Activated CD8-positive, alpha-beta T cell treated with anti-CD3 and anti-CD28 coated beads for 36 hours (primary cell): ENCODE measurements at places on chromosomes 2 and 18. TPM values are rescaled to one million over a fixed set of nuclear protein-coding genes. Genes with fewer than 3 reads are reported as not detected.

TMEM200C gene
- total RNA-seq, result not detected

LYPD6B gene
- not detected for total RNA-seq

MAP3K19 gene
- not detected for total RNA-seq

LYG1 gene
- total RNA-seq, result 0.81 TPM

PCARE gene
- total RNA-seq, result not detected

STON1 gene
- 0.95 TPM for total RNA-seq

CCDC74B gene
- 3.0 TPM for total RNA-seq

RNF152 gene
- 0.16 TPM for total RNA-seq

TEX44 gene
- not detected for total RNA-seq

IL36G gene
- total RNA-seq, result not detected

LBX2 gene
- 0.36 TPM for total RNA-seq

LHCGR gene
- not detected for total RNA-seq

OR6B2 gene
- not detected for total RNA-seq

SNORC gene
- total RNA-seq, result 2.4 TPM

CD8B2 gene
- total RNA-seq, result 3.9 TPM

EFEMP1 gene
- total RNA-seq, result not detected

IL1F10 gene
- not detected for total RNA-seq

GAREM2 gene
- 2.7 TPM for total RNA-seq

COL6A3 gene
- 4.1 TPM for total RNA-seq

CD302 gene
- 0.43 TPM for total RNA-seq

RBM44 gene
- 0.52 TPM for total RNA-seq

IFIH1 gene
- 28.7 TPM for total RNA-seq

RNF125 gene
- 19.1 TPM for total RNA-seq

ANKRD30BL gene
- total RNA-seq, result not detected

NMUR1 gene
- not detected for total RNA-seq

B3GNT7 gene
- total RNA-seq, result not detected

UGT1A10 gene
- not detected for total RNA-seq

LOXHD1 gene
- 0.11 TPM for total RNA-seq

NAGK gene
- total RNA-seq, result 38.7 TPM

MAP2 gene
- total RNA-seq, result not detected

SPEG gene
- total RNA-seq, result 2.1 TPM

CNRIP1 gene
- not detected for total RNA-seq

CELF4 gene
- total RNA-seq, result not detected

VWA3B gene
- not detected for total RNA-seq

SGPP2 gene
- 2.8 TPM for total RNA-seq

SLC11A1 gene
- 0.13 TPM for total RNA-seq

GREB1L gene
- not detected for total RNA-seq

CXCR4 gene
- total RNA-seq, result 103 TPM

SMYD1 gene
- total RNA-seq, result not detected

LYG2 gene
- total RNA-seq, result not detected

HAAO gene
- total RNA-seq, result 1.0 TPM

PREB gene
- 63.2 TPM for total RNA-seq

MC2R gene
- not detected for total RNA-seq

TXNDC2 gene
- not detected for total RNA-seq

PSMA8 gene
- total RNA-seq, result 1.8 TPM

MSTN gene
- total RNA-seq, result not detected

IL18R1 gene
- 15.8 TPM for total RNA-seq

CFAP65 gene
- not detected for total RNA-seq

ITGB6 gene
- total RNA-seq, result not detected

METTL21A gene
- 28.9 TPM for total RNA-seq

ELOA2 gene
- total RNA-seq, result not detected

NDUFV2 gene
- total RNA-seq, result 332 TPM

L3MBTL4 gene
- total RNA-seq, result not detected

HSPD1 gene
- total RNA-seq, result 1,034 TPM

OSBPL6 gene
- total RNA-seq, result 4.0 TPM

UGT1A4 gene
- not detected for total RNA-seq

EFR3B gene
- 0.23 TPM for total RNA-seq

CCL20 gene
- 7.5 TPM for total RNA-seq

TCF7L1 gene
- not detected for total RNA-seq

RAB6C gene
- not detected for total RNA-seq
